ENCODE measurements at places on chromosomes 7 and 10. TPM values are rescaled to one million over a fixed set of nuclear protein-coding genes. Genes with fewer than 3 reads are reported as not detected.

GRCh38 chr7:15862781-15863165, 176.3 kb upstream of the MEOX2 start:
- H3K4me3 ChIP-seq: no peak overlapping the region
- DNase-seq: no peak
- H3K4me1 ChIP-seq: no peaks in the 10 kb centered on the region

GRCh38 chr10:132497861-132498561, 39.6 kb upstream of the INPP5A start:
- no peak overlapping the region for H3K27ac ChIP-seq
- H3K36me3 ChIP-seq: no peaks in the 10 kb centered on the region
- H3K4me1 ChIP-seq: no peaks in the 10 kb centered on the region
- DNase-seq: no peak

The UCN3 gene
- not detected for total RNA-seq

GRCh38 chr7:155222061-155222460, 75.6 kb upstream of the INSIG1 start:
- H3K27me3 ChIP-seq: no peaks in the 10 kb centered on the region
- no peak overlapping the region for H3K27ac ChIP-seq
- no peak for DNase-seq
- no peak overlapping the region for H3K4me3 ChIP-seq
- no peaks in the 10 kb centered on the region for H3K4me1 ChIP-seq

The CUBN gene
- 5.7 TPM for total RNA-seq

DNA sequence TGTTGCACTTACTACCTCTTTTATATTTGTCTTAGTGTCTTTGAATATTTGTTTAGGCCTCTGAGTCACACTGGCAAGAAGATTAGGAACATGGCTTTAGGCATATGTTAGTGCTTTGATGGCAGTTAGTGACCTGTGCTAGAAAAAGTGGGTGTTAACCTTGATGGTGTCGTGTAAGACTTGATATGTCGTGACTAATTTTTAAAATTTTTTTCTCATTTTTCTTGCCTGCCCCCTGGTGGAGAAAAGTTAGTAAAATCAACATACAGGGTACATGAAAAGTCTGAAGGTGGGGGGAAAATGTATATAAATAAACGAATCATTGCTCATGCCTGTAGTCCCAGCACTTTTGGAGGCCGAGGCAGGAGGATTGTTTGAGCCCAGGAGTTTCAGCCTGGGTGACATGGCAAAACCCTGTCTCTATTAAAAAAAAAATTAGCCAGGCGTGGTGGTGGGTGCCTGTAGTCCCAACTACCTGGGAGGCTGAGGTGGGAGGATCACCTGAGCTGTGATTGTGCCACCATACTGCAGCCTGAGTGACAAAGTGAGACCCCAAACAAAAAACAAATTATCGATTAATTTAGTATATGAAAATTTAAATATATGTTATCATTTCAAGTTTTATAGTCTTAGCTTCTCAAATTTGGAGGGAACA, 44.6 kb downstream of the TAX1BP1 start:
- no peak overlapping the region for H3K27ac ChIP-seq
- H3K36me3 ChIP-seq: no peaks in the 10 kb centered on the region
- no peaks in the 10 kb centered on the region for H3K27me3 ChIP-seq
- DNase-seq: no peak
- H3K4me1 ChIP-seq: peaks cover 9% of the 10 kb centered on the region
- no peak overlapping the region for H3K4me3 ChIP-seq

DNA sequence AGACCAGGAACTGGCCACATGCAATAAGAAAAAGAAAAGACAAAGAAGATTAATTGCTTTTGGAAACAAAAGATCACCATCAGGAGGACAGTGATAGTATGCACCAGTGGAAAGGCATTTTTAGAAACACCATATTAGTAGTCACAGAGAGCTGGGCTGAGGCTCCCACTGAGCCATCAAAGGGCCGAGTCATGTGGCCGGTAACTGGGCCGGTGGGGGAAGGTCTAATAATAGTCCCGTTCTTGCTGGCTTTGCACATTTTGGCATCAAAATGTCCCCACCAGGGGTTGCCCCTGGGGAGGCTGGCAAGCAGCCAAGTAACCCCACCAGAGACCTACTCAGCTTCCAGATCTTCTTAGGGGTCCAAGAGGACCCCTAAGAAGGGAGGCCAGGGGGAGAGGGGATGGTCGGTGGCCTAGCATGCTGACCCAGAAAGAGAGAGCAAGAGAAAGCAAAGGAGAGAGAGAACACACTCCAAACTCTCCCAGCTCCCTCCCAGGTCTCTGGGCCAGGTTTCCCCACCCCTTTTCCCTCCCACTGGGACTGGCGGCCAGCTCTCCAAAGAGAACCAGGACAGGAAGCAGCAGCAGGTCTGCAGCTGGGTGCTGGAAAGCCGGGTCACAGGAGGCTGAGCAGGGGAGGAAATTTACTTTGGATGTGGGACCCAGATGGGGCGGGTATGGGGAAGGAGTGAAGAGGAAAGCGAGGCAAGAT, 70.2 kb upstream of the FGFR2 start:
- H3K36me3 ChIP-seq: no peaks in the 10 kb centered on the region
- peak overlapping the region; percentile 43 for H3K27ac ChIP-seq
- no peak overlapping the region for H3K4me3 ChIP-seq
- peak; percentile 34 for DNase-seq

DNA sequence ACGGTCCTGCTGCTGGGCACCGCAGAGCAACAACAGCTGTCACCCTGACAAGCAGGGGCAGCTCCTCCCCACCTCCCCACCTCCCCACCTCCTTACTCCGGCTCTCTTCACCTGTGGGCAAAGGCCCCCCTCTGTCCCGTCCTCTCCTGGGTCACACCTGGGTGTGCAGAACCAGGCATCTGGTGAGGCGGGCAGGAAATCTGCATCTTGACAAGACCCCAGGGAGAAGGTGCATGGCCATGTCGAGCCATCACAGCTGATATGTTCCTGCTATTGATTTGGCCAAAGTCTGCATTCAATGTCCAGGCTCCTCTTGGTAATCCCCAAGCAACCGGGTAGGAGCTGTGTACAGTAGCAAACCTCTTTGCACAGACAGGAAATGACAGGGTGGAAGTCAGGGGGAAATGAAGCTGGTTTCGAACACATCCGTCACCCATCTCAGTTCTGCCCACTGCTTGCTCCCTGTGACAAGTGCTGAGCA, 554.2 kb downstream of the DNAJB6 start:
- H3K4me1 ChIP-seq: no peaks in the 10 kb centered on the region
- no peaks in the 10 kb centered on the region for H3K27me3 ChIP-seq
- no peaks in the 10 kb centered on the region for H3K36me3 ChIP-seq
- no peak overlapping the region for H3K27ac ChIP-seq
- H3K4me3 ChIP-seq: no peak overlapping the region
- no peak for DNase-seq

The CALD1 gene
- 335 TPM for total RNA-seq

DNA sequence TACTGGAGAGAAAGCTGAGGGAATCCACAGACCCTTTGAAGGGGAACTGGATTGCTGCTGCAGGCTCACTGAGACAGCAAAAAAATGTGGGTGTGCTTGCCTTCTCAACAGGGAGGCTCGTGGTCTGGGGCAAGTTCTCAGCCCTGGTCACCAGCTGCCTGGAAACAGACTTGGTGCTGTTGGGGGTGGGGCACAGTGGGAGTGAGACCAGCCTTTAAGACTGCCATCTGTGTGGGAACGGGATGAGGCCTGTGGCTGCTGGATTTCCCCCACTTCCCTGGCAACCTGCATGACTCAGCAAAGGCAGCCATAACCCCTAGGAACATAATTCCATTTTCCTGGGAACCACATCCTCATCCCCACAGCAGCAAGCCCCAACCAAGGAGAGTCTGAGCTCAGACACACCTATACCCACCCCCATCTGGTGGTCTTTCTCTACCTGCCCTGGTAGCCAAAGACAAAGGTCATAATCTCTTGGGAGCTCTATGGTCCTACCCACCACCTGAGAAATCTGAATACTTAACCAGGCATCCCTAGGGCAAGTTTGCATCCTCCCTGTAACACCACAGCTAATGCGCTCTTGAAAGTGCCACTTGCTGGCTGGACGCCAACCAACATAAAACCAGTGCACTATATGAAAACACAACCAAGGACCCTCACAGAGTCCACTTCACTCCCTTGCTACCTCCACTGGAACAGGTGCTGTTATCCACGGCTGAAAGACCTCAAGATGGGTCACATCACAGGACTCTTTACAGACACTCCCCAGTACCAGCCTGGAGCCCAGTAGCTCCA, 45.0 kb upstream of the TFEC start:
- no peak for DNase-seq
- H3K27ac ChIP-seq: no peak overlapping the region
- no peaks in the 10 kb centered on the region for H3K27me3 ChIP-seq
- H3K36me3 ChIP-seq: no peaks in the 10 kb centered on the region
- no peaks in the 10 kb centered on the region for H3K4me1 ChIP-seq

The MMRN2 gene
- total RNA-seq: 32.6 TPM

- H3K36me3 ChIP-seq: no peaks in the 10 kb centered on the region
Observed at GRCh38 chr10:71767420-71768035, 5.8 kb downstream of the VSIR start.

The RNF148 gene
- total RNA-seq: 11.8 TPM

The NPY4R gene
- total RNA-seq: not detected

DNA sequence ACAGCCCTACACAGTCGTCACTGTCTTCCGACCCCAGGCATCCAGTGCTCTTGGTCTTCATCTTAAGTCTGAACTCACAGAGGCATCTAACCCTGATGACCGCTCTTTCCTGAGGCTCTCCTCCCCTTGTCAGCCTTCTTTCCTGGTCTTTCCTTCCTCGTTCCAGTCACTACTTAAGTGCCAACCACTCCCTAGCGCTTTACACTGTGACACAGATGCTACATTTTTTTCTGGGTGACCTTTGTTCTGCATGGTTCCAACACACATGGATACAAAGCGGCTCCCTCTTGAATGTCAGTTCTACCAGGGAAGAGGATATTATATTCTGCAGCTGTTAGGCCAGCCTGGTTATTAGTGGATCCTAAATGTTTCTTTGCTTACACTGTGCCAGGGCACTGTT, 12.7 kb downstream of the YWHAG start:
- no peak overlapping the region for H3K4me3 ChIP-seq
- peak overlapping the region; percentile 36 for H3K27ac ChIP-seq
- no peaks in the 10 kb centered on the region for H3K27me3 ChIP-seq
